ENCODE measurements at places on chromosomes 5 and 9.

- no peak for DNase-seq
Measured at GRCh38 chr5:132019857-132020555, 8.5 kb upstream of the ACSL6 start.

DNA sequence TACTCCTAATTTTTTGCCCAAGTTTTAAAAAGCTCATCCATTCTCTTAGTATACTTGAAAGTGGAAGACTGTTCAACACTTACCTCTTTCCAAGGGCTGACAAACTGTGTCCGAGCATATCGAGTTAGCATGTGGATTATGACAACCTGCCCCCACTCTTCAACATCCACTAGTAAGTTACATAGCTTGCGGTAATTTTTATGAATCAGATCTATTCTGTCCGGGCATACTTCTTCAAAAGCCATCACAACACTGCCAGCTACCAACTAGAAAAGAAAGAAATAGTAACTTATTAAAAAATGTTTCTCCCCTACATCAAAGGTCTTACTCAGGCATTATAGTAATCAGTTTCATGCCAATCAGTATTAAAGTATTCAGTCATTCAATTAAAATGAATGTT is 78.5 kb downstream of the AP3B1 start:
- no peak for DNase-seq

DNA sequence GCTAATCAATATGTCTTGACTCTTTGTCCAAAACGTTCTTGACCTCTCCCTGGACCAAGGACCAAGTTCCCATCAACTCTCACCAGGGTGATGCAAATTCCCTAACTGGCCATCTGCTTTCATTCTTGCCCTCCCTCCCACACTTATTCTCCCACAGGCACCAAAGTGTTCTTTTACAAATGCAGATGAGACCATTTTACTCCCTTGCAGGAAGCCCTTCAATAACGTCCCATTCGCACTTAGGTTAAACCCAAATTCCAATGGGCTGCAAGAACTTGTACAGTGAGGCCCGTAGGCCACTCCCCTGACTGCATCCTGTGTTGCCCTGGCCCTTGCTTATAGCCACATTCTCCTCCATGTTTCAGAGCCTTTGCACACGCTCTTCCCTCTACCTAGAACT is 7.3 kb downstream of the ARAP3 start:
- DNase-seq, result no peak

- no peak for DNase-seq
Measured at GRCh38 chr9:18972675-18973074, 60.3 kb downstream of the SAXO1 start.

- no peak for DNase-seq
Measured at GRCh38 chr9:136050266-136050700, 44.8 kb downstream of the NACC2 start.

DNA sequence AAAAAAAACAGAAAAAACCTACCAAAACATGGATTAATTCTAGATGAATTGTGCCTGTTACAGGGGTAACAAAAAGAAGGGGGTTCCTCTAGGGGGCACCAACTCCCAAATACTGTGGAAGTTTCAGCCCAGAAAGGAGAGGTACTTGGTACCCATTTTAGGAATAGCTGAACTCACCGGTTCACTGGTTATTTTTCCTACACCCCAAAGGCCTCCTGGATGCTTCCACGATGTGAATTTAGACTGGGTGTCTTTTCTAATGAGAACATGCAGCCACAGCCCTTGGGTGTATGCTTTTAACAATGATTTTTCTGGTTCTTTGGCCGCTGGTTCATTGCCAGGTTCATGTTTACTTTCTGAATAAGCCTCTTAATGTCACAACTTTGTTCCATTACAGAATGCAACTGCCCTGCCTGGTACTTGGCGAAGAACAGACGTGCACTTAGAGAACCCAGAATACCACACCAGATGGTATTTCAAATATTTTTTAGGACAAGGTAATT is 46.7 kb downstream of the GARNL3 start:
- DNase-seq, result no peak

DNA sequence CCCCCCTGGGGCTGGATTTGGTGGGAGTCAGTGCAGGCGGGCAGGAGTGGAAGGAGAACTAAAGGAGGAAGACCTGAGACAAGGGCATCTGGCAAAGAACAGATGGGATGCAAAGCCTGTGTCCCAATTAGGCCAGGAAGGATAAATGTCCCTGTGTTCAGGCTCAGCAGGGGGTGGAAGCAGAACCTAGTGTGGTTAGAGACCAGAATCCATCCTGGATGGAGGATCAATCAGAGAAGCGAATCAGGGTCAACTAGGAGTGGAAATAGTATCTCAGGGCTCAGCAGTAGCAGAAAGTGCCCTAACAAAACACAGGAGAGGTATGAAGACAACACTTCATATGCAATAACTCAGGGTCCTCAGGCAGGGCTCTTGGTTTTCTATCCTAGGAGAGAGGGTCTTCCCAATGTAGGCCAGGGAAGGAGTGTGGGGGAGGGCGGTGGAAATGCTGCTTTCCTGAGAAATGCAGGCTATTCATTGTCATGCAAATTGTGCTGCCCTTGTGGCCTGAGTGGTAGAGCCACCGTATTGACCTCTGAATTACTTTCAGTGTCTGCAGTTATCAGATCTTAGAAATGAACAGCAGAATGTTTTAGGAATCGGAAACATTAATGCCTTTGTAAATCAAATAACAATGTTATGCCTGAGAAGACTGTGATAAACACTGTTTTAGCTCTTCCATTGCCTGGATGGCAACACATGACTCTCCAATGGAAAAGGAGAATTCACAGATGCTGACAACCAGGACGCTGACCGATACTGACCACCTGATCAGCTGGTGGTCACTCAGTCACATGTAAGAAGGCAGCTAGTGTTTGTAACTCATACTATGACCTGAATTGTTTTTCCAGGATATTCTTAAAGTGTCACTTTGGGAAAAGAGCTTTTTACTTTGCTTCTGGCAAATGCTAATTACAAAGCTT is 323.6 kb downstream of the SEMA5A start:
- no peak for DNase-seq

- DNase-seq, result no peak
Measured at GRCh38 chr5:103356350-103357091, 98.0 kb downstream of the MACIR start.
